Urinary bladder (tissue), 4 donors: ENCODE measurements at places on chromosomes 12 and 14. TPM values are rescaled to one million over a fixed set of nuclear protein-coding genes. Genes with fewer than 3 reads are reported as not detected.
A peak's percentile ranks its signal among the peaks of the same experiment; 100 is the strongest.

CYP27B1 gene
- 0.16 TPM for total RNA-seq

CLEC1B gene
- not detected for total RNA-seq

- DNase-seq = no peak
Observed at GRCh38 chr14:91205459-91205858, 39.0 kb downstream of the GPR68 start.

DNA sequence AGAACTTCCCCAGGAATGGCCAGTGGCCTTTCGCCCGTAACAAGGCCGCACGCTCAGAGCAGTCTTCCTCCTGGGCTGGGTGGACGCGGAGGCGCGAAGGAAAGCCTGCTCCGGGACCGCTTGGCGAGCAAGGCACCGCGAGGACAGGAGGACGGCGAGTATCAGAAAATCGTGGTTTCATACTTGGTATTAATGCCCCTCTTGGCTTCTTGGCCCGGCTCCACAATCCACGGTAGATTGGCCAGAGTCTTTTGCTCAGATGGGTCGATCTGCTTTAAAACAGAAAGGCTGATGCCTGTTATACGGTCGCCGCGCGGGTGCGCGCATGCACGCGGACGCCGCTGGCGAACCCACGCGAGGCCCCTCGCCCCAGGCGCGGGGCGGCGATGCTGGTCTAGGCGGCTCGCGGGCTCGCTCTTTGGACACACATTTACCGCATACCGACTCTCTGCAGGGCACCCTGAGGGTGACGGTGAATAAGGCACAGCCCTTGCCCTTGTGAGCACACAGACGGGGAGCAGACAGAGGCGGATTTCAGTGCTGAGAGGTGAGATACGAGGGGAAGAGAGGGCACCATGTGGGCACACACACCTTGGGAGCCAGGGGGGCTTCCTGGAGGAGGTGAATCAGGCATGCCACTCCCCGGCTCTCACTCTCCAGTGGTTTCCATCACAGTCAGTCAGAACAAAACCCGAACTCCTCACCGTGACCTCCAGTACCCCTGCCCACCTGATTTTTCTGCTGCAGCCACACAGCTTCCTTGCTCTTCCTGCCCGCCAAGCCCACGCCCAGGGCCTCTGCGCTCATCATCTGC is 100.7 kb downstream of the APAF1 start:
- no peak for DNase-seq

CCDC177 gene
- total RNA-seq = 0.05 TPM

GPR137C gene
- total RNA-seq = 14.0 TPM

GRCh38 chr14:71996610-71997009 is 64.4 kb downstream of the RGS6 start:
- no peak for DNase-seq

DNA sequence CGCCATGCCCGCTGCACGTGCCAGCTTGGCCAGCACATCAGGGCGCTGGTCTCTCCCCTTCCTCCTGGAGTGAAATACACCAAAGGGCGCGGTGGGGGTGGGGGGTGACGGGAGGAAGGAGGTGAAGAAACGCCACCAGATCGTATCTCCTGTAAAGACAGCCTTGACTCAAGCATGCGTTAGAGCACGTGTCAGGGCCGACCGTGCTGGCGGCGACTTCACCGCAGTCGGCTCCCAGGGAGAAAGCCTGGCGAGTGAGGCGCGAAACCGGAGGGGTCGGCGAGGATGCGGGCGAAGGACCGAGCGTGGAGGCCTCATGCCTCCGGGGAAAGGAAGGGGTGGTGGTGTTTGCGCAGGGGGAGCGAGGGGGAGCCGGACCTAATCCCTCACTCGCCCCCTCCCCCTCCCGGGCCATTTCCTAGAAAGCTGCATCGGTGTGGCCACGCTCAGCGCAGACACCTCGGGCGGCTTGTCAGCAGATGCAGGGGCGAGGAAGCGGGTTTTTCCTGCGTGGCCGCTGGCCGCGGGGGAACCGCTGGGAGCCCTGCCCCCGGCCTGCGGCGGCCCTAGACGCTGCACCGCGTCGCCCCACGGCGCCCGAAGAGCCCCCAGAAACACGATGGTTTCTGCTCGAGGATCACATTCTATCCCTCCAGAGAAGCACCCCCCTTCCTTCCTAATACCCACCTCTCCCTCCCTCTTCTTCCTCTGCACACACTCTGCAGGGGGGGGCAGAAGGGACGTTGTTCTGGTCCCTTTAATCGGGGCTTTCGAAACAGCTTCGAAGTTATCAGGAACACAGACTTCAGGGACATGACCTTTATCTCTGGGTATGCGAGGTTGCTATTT is 914 bp upstream of the CCND2 start:
- DNase-seq = no peak

DNA sequence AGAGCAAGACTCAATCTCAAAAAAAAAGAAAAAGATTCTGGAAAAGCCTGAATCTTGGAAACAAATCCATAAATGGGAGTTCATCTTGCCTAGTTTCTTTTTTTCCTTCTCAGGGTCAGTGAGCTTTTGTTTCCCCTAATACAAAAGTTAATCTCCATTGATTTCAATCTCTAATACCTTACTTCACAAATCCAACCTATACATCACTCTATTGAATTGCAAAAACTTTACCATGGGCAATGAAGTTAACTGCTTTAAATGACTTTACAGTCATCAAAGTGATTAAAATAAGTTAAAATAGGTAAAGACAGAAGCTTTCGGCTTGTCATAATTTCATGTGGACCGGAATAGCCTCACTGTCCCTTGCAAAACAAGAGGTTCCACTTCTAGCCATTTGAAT is 1012.7 kb upstream of the SEL1L start:
- no peak for DNase-seq

DNA sequence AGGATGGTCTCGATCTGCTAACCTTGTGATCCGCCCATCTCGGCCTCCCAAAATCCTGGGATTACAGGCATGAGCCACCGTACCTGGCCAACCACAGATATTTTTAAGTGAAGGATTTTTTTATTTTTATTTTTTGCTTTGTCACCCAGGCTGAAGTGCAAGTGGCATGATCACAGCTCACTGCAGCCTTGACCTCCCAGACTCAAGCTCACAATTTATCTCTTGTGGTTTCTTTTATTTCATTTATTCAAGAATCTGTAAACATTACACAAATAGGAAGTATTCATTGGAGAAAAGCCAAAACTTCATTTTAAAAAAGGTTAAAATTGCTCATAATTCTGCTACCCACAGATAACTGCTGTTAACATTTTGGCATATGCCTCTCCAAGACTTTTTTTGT is 13.3 kb downstream of the MOAP1 start:
- DNase-seq = no peak

VWF gene
- total RNA-seq = 61.8 TPM

PIWIL1 gene
- 0.21 TPM for total RNA-seq

LTB4R2 gene
- 4.0 TPM for total RNA-seq

- no peak for DNase-seq
Observed at GRCh38 chr12:90990611-90991010, 14.2 kb downstream of the EPYC start.

DNA sequence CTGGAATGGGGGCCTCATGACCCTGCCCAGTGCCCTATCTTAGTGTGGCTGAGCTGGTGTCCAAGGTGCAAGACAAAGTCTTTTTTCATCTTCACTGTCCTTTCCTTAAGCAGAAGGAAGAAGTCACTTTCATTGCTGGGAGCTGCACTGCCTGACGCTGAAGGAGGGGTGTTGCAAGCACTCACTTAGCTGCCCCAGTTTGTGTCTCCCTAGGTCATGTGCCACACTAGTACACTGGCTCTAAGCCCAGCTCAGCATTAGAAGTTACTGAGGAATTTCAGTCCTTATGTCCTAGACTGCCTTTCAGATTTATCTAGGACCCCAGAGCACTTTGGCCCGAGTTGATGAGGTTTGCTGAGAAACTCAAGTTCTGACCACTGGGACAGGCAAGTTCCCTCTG is 952.0 kb upstream of the USP15 start:
- no peak for DNase-seq

DNA sequence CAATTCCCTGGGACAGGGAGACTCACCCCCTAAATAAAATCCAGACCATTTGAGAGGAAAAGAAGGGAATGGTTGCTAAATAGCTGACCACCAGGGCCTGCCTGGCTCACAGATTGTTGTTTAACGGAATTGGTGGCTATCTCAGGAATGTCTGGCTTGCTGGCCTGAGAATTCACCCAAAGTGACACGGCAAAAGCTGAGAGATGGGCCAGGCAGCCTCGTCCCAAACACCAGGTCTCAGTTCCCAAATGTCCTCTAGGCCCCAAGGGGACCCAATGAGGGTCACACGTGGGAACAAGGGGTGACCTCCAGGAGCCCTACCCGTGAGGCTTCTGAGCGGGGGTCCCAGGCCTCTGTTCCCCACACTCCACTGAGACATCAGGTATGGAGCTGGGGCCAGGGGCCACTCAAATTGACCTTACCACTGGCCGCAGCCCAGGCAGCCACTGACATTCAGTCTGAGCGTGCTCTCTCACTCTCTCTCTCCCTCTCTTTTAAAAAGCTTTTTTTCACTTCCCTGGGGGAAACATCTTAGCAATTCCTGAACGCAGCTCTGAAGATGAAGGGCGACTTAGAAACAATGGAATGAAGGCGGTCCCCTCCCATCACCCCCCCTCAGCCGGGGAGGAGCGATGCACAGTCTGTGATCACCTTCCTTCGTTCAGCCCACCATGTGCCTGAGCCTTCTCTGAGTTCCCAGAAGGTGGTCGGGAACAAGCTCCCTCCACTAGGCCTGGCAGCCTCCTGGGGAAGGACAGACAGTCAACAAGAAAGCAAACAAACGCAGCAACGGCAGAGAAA is 131.2 kb downstream of the SCARB1 start:
- DNase-seq = no peak

GRCh38 chr12:33663000-33663654 is 223.5 kb upstream of the SYT10 start:
- DNase-seq = no peak

DNA sequence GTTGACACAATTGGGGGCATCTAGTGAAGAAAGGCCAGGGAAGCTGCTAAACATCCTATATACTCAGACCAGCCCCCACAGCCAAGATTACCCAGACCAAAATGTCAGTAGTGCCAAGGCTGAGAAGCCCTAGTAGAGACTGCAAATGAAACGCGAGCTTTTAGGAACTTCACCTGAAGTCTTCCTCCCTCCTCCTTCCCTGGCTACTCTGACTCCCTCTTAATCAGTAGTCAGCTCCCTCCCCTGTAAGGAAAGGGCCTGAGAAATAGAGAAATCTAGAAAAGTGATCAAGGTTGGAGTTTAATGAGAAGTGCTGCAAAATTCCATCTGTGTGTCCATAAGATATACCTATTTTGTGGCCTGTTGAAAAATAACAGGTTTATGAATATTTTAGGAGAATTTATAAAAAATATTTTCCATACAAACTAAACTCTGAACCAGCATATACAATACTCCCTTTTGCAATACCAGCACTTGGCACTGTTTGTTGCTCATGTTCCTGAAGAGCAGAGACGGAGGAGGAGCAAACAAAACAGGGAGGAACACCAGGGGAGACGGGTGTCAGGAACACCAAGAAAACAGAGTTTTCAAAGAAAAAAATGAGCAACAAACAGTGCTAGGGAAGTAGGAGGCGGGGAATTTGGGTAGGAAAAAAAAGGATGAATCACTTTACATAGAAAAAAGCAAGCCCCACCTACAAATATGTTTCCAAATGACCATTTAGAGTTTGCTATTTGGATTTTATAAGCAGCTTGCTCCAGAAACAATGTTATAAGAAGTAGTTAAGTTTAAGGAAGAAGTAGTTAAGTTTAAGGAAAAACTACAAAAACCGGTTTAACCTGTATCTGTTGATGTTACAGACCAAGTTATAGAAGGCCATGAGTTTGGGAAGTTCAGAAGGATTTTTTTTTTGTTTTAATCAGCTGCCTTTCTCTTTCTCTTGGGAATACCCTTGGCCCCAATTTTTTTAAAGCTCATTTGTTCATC is 282.1 kb upstream of the GRIP1 start:
- DNase-seq = peak; percentile 23

DNA sequence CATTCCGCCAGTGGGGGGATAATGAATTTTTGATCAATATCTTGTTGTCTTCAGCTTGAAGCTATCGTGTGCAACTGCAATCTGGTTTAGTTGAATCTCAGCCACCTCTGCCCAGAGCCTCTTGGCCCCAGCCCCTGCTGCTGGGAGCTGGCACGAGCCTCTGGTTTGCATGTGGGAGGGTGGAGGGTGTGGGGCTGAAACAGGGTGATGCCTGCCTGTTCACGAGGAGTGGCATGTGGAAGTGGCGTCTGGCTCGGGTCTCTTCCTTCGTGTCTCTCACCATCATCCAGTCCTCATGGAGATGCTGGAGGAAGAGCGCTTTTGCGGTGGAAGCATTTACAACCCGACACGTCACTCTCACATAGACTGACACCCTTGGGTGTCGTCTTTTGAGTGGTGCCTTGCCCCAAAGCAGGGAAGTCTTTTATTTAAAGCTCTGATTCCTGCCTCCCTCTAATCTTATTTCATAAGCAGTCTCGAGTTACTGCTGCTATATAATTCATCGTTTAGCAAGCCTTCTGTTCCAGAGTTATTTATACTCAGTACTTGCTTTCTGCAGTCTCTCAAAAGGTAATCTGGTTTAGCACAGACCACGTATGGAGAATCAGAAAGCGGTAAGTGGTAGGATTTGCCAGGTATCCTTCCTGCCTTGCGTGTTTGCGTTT is 64.5 kb downstream of the AACS start:
- no peak for DNase-seq

- DNase-seq = no peak
Observed at GRCh38 chr12:71587012-71587411, 76.6 kb downstream of the ZFC3H1 start.

- DNase-seq = no peak
Observed at GRCh38 chr12:65624554-65625086, 199.7 kb upstream of the HMGA2 start.
